ENCODE measurements at places on chromosomes 5 and 9.

GRCh38 chr5:43121913-43122484 is 1.3 kb downstream of the ZNF131 start:
- H3K4me1 ChIP-seq, result peaks cover 12% of the 10 kb centered on the region
- peak; percentile 3 for DNase-seq
- H3K4me3 ChIP-seq, result peak overlapping the region; percentile 87
- peaks cover 7% of the 10 kb centered on the region for H3K36me3 ChIP-seq

- H3K27ac ChIP-seq, result no peak overlapping the region
- H3K27me3 ChIP-seq, result no peaks in the 10 kb centered on the region
- no peaks in the 10 kb centered on the region for H3K36me3 ChIP-seq
- peaks cover 5% of the 10 kb centered on the region for H3K4me1 ChIP-seq
- no peak overlapping the region for H3K4me3 ChIP-seq
- no peak for DNase-seq
Observed at GRCh38 chr5:98643569-98643968, 129.9 kb upstream of the RGMB start.

GRCh38 chr9:126822278-126822677 is 17.4 kb downstream of the ZBTB43 start:
- H3K27ac ChIP-seq, result no peak overlapping the region
- no peak for DNase-seq
- H3K4me3 ChIP-seq, result no peak overlapping the region
- peaks cover 66% of the 10 kb centered on the region for H3K36me3 ChIP-seq
- H3K27me3 ChIP-seq, result no peaks in the 10 kb centered on the region

GRCh38 chr9:114504341-114505186 is 709 bp downstream of the WHRN start:
- peaks cover 22% of the 10 kb centered on the region for H3K4me1 ChIP-seq
- H3K27ac ChIP-seq, result no peak overlapping the region
- peak overlapping the region; percentile 59 for H3K4me3 ChIP-seq
- no peaks in the 10 kb centered on the region for H3K36me3 ChIP-seq

- no peak overlapping the region for H3K27ac ChIP-seq
- no peaks in the 10 kb centered on the region for H3K27me3 ChIP-seq
- no peak overlapping the region for H3K4me3 ChIP-seq
Observed at GRCh38 chr5:110909950-110910349, 161.6 kb upstream of the TSLP start.

- no peak overlapping the region for H3K4me3 ChIP-seq
- H3K27ac ChIP-seq, result no peak overlapping the region
- H3K36me3 ChIP-seq, result peaks cover 70% of the 10 kb centered on the region
- no peaks in the 10 kb centered on the region for H3K27me3 ChIP-seq
Observed at GRCh38 chr5:74763504-74763903, 3.4 kb downstream of the GFM2 start.

DNA sequence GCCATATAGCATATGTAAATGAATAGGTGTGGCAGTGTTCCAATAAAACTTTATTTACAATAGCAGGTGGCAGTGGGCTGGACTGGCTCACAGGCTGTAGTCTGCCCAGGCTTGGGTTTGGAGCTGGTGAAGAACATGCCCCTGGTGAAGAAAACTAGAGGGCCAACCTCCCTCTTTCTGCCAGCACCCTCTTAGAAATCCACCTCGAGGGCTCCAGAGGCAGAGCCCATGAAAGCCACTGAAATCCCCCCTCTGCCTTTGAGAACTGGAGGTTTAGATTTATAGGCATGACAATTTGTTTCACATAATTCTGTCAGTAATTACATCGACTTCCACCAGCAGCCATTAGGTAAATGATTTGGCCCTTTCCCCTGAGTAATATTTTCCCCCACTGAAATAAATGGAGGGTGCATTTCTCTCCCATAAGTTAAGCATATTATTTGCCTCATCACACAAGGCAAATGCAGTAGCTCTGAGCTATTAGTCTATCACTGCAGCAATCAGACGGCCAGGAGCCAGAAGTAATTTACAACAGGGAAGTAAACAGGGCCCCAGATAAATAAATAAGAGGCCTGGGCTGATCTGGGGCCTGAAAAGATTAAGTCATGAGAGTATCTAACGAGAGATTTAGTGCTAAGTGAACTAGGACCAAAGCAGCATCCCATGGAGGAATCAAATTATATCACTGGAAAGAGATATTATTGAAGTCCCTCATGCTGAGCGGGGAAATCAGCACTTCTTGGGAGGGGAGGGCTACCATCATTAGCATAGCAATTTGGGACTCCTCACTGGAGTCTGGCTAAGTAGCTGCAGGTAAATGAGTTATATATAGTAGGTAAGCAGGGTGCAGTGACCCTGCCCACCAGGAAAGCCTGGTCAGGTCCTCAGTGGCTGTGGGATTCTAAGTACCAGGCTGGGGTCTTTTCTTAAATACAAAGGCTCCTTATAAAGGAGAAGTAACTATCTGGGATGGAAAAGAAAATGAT is 123.9 kb downstream of the SLIT3 start:
- no peak for DNase-seq
- no peak overlapping the region for H3K27ac ChIP-seq
- H3K36me3 ChIP-seq, result no peaks in the 10 kb centered on the region
- no peak overlapping the region for H3K4me3 ChIP-seq
- no peaks in the 10 kb centered on the region for H3K27me3 ChIP-seq

- H3K27me3 ChIP-seq, result no peaks in the 10 kb centered on the region
- DNase-seq, result no peak
- H3K4me1 ChIP-seq, result no peaks in the 10 kb centered on the region
- H3K36me3 ChIP-seq, result no peaks in the 10 kb centered on the region
Observed at GRCh38 chr9:18297056-18297841, 176.7 kb upstream of the ADAMTSL1 start.

GRCh38 chr5:143701493-143701892 is 110.5 kb upstream of the HMHB1 start:
- H3K4me3 ChIP-seq, result no peak overlapping the region
- H3K27me3 ChIP-seq, result no peaks in the 10 kb centered on the region
- DNase-seq, result no peak
- no peaks in the 10 kb centered on the region for H3K4me1 ChIP-seq
- H3K36me3 ChIP-seq, result no peaks in the 10 kb centered on the region

DNA sequence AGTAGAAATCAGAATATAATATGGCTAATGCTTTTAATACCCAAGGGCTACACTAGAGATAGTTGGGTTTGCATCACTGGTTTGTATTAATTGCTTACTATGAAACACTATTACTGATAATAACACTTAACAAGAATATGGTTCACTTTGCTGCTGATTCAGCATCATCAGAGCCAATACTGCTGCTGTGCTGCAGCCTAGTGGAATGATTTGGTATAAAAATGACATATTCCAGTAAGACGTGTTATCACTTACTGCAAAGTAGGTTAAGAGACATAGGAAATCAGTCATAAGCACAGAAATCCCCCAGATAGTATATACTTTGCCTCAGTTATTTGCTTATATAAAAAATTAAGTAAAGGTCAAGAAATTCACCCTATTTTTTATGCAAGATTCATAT is 2.8 kb downstream of the CDH10 start:
- H3K36me3 ChIP-seq, result no peaks in the 10 kb centered on the region
- peaks cover 7% of the 10 kb centered on the region for H3K4me1 ChIP-seq
- H3K4me3 ChIP-seq, result no peak overlapping the region
- no peaks in the 10 kb centered on the region for H3K27me3 ChIP-seq

GRCh38 chr9:127207734-127208410 is 56.7 kb upstream of the GARNL3 start:
- H3K36me3 ChIP-seq, result no peaks in the 10 kb centered on the region
- H3K27ac ChIP-seq, result no peak overlapping the region
- DNase-seq, result no peak
- no peaks in the 10 kb centered on the region for H3K27me3 ChIP-seq

DNA sequence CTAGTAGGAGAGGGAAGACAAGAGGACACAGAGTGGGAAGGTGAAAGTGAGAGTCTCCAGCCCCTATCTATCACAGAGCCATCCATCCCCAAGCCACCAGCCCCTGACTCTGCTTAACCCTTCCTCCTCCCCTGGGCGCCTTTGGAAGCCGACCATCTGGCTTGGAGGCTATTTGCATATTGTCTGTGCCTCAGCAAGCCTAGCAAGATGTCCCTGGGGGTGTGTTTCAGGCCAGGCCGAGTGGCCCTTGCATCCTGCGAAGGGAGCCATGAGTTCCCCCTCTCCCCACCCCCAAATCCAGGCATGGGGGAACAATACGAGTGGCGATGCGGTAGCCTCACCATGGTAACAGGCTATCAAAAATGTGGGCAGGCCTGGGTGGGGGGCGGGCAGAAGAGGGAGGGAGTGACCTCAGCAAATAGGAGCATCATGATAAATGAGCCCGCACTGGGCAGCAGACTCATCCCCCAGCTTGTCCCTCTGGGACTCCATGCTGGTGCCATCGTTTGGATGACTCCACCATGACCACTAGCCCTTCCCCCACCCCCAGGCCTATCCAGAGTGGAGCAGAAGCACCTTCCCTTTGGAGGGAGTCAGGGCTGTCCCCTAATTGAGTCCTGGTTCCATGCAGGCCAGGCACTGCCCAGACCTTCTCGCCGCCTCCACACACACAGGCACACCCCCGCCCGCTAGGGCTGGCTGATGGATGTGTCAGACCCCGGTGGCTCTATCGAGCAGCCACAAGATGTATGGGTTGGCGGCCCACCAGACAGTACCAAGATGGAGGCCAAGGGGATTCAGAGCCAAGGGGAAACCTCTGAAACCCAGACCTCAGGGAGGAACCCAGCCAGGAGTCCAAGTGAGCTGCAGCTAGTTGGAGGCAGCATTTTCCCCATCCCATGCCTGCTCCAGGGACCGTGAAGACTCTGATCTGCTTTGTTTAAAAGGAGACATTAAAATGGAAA is 14.6 kb downstream of the URM1 start:
- H3K4me1 ChIP-seq, result peaks cover 16% of the 10 kb centered on the region
- H3K4me3 ChIP-seq, result no peak overlapping the region
- no peak overlapping the region for H3K27ac ChIP-seq
- peaks cover 88% of the 10 kb centered on the region for H3K27me3 ChIP-seq
- peaks cover 11% of the 10 kb centered on the region for H3K36me3 ChIP-seq

DNA sequence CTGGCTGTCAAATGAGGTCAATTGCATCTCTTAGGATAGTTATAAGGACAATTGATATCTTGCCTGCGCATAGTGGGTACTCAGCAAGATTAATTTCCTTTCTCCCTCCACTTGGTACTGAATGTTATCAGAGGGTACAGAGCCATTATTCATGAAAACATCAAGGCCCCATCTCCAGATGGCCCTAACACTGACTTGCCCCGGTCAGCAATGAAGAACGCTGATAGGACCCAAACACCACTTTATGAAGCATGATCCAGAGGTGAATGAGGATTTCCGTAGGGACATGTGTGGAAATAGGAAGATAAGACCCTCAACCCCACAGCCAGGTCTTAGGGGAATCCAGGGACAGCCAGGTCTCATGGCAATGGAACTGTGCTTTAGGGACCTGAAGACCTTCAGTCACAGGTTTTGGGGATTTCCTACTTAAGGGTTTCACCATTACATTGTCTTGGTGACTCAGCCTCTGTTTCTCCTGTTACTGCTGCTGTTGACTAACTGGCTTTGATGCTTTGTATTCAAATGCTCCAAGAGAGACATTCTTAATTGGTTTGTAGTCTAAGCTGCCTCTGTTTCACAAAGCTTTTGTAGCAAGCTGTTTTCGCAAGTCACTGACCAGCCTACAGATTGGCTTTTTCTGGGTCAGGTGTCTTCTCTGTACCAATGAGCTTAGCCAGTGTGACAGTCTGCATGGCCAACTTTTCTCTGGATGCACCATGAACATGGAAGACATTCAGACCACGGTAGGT is 35.3 kb upstream of the IQGAP2 start:
- H3K27me3 ChIP-seq, result no peaks in the 10 kb centered on the region
- H3K4me1 ChIP-seq, result peaks cover 16% of the 10 kb centered on the region
- H3K36me3 ChIP-seq, result no peaks in the 10 kb centered on the region
- H3K4me3 ChIP-seq, result no peak overlapping the region
- H3K27ac ChIP-seq, result no peak overlapping the region
- DNase-seq, result no peak

GRCh38 chr9:134659688-134660131 is 18.1 kb downstream of the COL5A1 start:
- no peaks in the 10 kb centered on the region for H3K36me3 ChIP-seq
- H3K27me3 ChIP-seq, result no peaks in the 10 kb centered on the region
- no peak overlapping the region for H3K4me3 ChIP-seq

DNA sequence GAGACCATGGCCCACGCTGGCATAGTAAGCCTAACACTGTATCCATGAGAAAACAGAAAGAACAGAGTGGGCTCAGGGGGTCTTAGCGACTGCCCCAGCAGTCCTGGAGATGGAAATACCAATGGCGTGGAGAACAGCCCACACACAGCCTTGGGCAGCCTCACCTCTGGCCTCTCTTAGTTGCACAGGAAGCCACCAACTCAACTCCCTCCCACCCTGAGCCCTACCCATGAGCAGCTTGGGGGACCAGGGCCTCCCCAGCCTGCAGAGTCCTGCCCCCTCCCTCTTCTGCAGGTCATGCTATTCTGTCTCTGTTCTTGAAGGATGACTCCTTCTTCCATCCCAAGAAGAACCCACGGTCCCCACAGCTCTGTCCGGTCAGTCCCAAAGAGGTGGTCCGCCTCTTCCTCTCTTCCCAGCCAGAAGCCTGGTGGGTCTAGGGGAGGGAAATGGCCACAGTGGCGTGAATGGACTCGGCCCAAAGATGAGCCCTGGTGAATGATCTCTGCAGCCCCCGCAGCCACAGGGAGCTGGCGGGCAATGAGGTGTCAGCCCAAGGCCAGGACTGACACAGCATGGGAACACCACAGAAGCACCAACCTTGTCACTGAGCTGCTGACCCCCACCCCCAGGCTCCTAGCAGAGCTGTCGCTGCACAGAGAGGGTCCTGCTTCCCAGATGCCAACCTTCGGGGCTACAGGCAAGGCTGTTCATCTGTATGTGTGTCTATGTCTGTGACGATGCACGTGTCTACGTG is 131.2 kb downstream of the ROR2 start:
- H3K4me1 ChIP-seq, result peaks cover 17% of the 10 kb centered on the region
- peaks cover 4% of the 10 kb centered on the region for H3K36me3 ChIP-seq
- no peak overlapping the region for H3K4me3 ChIP-seq
- no peak for DNase-seq
- no peak overlapping the region for H3K27ac ChIP-seq

- H3K27me3 ChIP-seq, result no peaks in the 10 kb centered on the region
- peaks cover 3% of the 10 kb centered on the region for H3K36me3 ChIP-seq
- H3K4me3 ChIP-seq, result no peak overlapping the region
- H3K27ac ChIP-seq, result no peak overlapping the region
Observed at GRCh38 chr9:37243588-37244345, 123.4 kb downstream of the ZCCHC7 start.

DNA sequence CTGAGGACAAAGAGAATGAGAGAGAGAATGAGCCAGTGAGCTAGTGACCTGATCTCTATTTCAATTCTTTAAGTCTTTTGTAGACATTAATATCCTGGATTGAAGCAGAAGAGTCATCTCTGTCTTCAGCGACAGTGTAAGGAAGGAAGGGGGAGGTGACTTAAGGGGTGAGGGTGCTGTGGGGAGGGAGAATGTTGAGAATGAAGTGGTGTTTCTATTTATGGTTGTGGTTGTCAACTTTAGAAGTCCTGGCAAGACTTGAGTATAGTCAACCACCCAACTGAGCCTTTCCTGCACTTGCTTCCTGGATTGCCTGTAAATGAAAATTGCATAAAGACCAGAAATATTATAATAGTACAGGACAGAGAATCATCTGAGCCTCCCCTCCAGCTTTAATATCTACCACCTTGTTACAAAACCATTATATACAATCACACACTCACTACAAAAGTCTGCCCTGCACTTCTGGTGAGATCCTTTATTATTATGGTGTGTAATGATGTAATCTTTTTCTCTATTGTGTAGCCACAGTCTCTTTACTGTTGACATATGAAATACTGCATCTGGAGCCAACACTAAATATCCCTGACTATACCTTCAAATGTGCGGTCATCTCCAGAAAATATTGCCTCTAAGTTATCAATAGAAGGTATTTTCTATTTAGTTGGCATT is 91.7 kb downstream of the NTRK2 start:
- no peaks in the 10 kb centered on the region for H3K4me1 ChIP-seq
- DNase-seq, result no peak
- H3K27me3 ChIP-seq, result no peaks in the 10 kb centered on the region
- no peak overlapping the region for H3K4me3 ChIP-seq

All from neuronal stem cell (in vitro differentiated cells).